ENCODE measurements at places on chromosomes 4 and X. TPM values are rescaled to one million over a fixed set of nuclear protein-coding genes. Genes with fewer than 3 reads are reported as not detected.

- DNase-seq, result no peak
- H3K27ac ChIP-seq, result no peak overlapping the region
- no peaks in the 10 kb centered on the region for H3K36me3 ChIP-seq
- H3K4me3 ChIP-seq, result no peak overlapping the region
- no peaks in the 10 kb centered on the region for H3K4me1 ChIP-seq
- no peaks in the 10 kb centered on the region for H3K27me3 ChIP-seq
Observed at GRCh38 chrX:53695946-53696549, 9.5 kb upstream of the HUWE1 start.

GRCh38 chr4:106208481-106209460, 107.2 kb downstream of the TBCK start:
- no peak overlapping the region for H3K4me3 ChIP-seq
- no peaks in the 10 kb centered on the region for H3K27me3 ChIP-seq
- no peak overlapping the region for H3K27ac ChIP-seq

GRCh38 chr4:70691661-70692060, 3.3 kb downstream of the UTP3 start:
- H3K4me3 ChIP-seq, result peak overlapping the region; percentile 44
- no peak for DNase-seq
- H3K27me3 ChIP-seq, result no peaks in the 10 kb centered on the region
- H3K4me1 ChIP-seq, result peaks cover 3% of the 10 kb centered on the region

The SSX1 gene
- total RNA-seq, result 0.15 TPM

The PASD1 gene
- not detected for total RNA-seq

DNA sequence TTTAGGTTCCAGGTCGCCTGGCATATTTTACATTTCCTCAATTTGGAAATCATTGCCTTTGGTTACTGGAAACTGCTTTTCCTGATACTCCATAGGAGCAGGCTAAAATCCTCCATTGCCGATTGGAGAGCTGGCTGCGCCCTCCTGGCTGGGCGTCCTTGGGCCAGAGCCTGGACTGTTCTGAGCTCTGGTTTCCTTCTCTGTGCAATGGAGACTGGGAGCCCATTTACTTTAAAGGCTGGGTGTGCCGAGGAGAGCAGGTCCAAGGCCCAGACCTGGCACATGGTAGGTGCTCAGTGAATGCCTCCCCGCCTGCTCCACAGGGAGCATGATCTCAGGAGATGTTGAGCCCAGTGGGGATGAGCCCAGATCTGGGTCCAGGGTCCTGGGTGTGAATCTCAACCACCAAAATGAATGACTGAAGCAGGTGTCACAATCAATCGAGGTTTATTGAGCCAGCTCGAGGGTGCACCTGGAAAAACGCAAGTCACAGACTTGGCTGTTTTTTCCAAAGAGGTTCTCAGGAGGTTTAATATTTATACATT, 50.0 kb downstream of the EVC start:
- H3K4me1 ChIP-seq, result no peaks in the 10 kb centered on the region
- H3K4me3 ChIP-seq, result no peak overlapping the region
- no peaks in the 10 kb centered on the region for H3K27me3 ChIP-seq

All from GM12878 (cell line).